SHP77 (cell line): ENCODE measurements at places on chromosomes 6 and 20.

- no peak for DNase-seq
Measured at GRCh38 chr20:11372876-11373790, 544.6 kb upstream of the BTBD3 start.

GRCh38 chr6:41536795-41537758 is 9.1 kb upstream of the FOXP4 start:
- DNase-seq, result peak; percentile 81

DNA sequence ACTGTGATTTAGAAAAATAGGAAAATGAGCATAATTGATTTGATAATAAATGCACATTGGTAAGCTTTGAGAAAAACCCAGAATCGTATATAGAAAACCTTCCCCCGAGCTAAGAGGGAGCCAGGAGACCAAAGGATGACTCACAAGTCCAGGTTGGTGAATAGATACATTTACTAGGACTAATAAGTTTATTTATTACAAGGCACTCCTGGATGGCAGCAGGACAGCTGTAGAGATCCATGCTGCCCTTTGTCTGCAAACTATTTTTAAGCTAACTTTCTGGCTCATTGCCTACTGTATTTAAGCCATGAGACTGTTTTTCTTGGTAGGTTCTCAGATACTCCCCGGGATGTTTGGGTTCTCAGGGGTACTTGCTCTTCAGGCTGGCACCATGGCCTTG is 13.4 kb downstream of the CASP8AP2 start:
- DNase-seq, result no peak

DNA sequence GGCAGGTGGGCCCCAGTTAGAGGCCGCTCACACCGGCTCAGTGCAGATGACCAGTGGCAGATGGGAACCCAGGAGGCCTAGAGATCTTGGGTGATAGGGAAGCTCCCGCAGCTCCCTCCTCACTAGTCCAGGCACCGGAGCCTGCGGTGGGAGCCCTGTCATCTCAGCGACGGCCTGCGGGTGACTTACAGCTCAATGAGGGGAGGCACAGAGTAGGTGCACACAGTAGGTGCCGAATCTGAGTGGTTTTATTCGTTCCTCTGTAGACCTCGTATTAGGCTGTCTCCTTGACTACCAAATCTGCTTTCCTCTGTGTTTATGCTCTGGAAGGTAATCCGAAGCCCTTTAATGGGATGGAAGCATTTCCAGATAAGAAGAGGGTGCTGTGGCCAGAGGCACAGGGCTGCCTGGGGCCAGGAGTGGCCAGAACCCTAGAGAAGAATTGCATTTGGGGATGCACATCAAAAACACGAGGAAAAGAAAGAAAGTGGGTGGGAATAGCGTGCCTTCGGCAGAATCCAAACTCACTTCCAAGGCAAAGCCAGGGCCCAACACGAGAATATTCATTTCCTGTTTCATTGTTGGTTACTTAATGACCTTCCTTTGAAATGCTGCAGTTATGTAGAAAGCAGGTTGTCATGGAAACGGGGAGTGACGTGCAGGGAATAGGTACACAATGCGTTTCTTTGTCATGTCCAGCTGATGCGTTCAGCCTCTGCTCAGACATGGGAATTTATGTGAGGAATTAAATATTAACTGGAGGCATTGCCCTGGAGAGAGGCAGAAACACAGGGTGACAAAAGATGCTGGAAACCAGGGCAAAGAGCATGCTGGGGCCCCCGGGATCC is 24.7 kb downstream of the MYT1 start:
- DNase-seq, result peak; percentile 94

DNA sequence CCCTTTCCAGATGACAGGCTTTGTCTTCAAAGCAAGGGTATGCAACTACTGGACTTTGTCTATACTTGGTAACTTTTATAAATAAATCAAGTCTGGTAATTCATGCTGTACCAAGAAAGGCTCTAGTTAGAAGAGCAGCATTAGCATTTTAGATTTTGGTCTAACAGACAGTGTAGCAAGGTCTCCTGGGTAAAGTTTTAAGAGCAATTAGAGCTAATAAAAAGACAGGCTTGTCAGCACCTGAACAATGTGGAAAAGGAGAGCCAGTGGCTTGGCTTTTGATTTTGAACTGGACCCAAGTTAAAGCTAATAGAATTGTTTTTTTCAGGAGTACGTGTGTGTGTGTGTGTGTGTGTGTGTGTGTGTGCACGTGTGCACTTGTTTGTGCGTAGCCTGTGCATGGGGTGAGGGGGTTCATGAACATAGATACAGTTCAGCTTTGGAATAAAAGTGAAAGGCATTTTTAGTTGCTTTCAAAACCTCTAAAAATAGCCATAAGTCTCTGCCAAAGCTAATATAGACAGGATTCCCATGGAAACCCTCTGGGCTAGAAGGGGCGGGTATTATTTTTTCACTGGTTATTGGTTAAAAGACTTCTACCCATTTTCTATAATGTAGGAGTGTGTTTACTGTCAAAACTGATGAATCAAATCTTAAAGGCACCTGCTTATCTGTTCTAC is 138.4 kb downstream of the KCNQ5 start:
- no peak for DNase-seq

DNA sequence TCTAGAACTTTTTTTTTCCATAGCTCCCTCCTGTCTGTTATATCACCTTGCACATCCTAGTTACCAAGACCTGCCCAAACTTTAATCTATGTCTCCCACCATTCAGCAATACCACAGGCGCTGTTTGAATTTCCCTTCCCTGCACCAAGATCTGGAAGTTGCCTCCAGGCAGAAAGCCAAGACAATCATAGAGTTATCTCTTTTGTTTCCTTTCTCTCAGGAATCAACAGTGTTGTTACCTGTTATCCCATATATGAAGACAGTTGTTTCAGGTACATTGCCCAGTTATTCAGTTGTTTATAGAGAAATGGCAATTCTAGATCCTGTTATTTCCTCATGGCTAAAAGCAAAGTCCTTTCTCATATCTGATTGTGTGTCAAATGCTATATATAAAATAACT is 63.2 kb downstream of the PDSS2 start:
- DNase-seq, result no peak

DNA sequence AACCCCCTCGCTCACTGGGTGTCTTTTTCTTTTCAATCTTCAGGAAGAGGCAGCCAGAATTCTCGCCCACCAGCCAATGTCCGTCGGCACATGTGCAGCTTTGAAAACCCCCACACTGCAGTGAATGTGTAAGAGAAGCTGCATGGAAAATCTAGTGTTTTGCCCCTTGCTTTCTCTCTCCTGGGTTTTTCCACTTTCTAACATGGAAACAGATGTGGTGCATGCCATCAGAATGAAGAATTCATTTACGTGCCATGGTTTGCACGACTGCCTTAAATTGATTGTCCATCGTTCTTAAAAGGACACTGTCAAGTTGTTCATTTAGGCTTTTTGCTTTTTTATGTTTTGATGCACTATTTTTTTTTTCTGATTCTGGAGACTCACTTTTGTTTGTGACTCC is 117.1 kb upstream of the RAB32 start:
- DNase-seq, result no peak

- DNase-seq, result no peak
Measured at GRCh38 chr20:24998121-24998520, 5.6 kb upstream of the APMAP start.

DNA sequence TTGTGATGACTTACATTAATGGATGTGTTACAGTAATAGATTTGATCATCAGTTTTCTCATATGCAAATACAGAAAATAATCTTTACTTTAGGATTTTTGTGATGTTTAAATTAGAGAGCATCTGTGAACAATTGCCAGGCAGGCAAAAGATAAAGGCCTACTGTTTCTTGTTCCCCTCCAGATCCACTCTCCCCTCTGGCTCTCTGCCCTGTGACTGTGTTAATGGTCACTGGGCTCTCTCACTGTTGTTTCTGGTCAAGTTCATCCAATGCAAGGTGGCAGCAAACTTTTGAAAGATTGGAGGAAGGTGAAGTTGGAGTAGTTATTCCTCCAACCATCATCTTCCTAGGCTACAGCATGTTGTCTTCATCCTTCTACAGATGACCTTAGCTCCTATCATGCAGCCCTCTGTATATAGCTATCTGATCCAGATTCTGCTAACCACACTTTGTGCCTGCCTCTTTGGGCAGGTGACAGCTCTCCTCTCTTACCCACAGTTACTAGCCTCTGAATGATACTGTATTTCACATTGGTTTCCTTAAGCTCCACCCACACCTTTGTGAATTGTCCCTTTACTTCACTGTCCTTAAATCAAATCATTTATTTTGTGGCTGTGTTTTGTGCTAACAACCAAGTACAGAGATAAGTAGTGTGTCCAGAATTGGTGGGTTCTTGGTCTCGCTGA is 48.9 kb upstream of the ARG1 start:
- DNase-seq, result no peak

GRCh38 chr6:74654296-74654695 is 551.6 kb downstream of the COL12A1 start:
- no peak for DNase-seq

DNA sequence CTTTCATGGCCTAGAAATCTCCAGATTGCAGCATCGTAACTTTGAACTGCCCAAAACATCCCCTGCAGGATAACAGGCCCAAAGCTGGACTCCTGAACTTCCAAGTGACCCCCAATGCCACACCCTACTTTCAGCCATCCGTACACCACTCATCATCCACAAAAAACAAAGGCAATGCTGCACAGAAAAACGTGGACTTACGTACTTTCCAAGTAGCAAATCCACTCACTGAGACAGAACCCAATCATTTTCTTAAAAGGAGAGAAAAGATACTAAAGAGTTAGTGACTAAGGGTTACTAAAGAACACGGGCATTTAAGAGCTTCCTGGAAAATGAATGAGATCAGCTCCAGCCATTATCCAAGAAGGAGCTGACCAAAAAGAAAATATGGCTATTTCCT is 211.0 kb downstream of the WDR27 start:
- no peak for DNase-seq

DNA sequence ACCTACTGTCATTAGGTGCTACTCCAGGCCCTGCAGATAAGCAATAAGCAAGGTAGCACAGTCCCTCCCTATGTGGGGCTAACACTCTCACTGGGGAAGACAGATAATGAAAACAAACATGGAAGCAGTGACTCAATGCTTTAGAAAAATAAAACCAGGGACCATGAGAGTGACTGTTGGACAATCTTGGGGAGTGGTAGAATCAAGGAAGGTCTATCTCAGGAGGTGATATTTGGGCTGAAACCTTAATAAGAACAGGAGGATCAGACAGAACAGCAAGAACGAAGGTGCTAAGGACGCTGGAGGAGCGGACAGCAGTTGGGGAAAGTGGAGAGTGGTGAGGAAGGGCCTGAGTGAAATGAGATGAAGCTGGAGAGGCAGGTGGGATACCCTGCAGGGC is 58.2 kb downstream of the BANF2 start:
- DNase-seq, result no peak

DNA sequence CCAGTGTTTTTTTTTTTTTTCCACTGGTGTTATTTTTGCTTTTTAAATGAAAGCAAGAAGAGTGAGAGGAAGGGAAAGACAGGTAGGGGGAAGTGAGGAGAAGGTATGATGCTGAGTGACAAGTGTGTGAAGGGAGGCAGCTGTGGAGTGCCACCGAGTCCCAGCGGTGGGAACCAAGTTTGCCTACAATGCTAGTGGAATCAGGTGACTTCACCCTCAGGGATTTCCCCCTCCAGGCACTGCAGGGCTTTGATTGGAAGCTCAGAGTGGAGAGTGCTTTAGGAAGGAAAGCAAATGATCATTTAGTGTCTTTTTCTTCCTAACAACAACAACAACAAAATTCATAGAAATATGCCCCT is 120.5 kb upstream of the ENPP5 start:
- DNase-seq, result no peak

DNA sequence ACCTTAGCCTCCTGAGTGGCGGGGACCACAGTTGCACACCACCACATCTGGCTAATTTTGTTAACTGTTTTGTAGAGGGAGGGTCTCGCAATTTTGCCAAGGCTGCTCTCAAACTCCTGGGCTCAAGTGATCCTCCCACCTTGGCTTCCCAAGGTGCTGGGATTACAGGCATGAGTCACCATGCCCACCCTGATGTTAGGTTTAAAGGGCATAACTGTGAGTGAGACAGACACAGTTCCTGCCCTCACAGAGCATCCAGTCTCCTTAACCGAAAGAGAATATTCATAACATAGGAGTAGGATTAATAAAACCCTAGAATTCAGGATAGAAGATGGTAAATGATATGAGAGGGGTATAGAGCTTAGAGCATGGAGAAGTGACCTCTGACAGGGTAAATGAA is 3.1 kb upstream of the SPATA2 start:
- no peak for DNase-seq

DNA sequence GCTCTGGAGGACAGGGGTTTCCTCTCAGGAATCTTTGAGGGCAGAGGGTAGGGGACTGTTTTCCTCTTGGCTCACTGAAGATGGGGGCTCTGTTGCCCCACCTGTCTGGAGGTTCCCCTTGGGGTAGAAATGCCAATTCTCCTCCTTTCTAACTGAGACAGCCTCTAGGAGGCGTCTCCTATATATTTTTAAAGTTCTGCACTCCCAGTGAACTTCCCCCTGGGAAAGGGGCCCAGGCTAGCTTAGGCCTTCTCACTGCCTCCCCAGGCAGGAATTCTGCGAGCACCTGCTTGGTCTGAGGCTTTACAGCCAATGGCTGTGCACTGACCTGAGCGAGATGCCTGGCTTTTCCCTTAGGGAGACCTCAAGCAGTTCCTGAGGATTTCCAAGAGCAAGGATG is 24.8 kb upstream of the SRF start:
- no peak for DNase-seq

GRCh38 chr6:136252441-136252840 is 2.3 kb upstream of the MTFR2 start:
- no peak for DNase-seq

GRCh38 chr6:38118791-38119365 is 299.4 kb downstream of the ZFAND3 start:
- no peak for DNase-seq

GRCh38 chr6:56040889-56041301 is 165.5 kb upstream of the BMP5 start:
- DNase-seq, result no peak

DNA sequence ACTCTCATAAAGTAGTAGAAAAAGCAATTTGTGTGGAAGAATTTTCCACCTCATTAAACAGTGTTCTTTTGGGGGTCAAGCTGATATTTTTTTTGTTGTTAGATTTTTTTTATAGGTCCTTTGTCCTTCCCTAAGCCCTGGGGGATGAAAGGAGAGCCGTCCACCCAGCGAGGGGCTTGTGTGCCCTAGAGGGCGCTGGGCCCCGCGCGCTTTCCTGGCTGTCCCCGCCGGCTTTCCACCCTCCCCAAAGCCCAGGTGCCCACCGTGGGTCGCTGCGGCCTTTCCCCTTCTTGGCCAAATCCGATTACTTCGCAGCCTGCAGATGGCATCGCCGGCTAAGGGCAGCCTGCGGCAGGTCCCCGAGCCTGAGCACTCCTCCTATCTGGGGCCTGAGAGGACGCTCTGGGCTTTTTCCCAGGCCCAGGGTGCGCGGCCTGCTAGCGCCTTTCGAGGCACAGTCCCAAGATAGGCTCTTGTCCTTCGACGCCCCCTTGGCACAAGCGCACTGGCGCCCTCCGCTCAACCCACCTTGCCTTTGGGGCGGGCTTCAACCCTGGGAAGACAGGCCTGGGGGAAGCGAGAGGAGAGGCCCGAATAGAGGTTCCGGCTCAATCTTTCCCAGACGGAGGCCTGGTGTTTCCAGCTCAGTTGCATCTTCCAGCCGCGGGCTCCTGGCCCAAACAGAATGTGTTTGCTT is 33.6 kb downstream of the TFAP2A start:
- no peak for DNase-seq

GRCh38 chr6:115540077-115540869 is 520.4 kb downstream of the FRK start:
- no peak for DNase-seq
